Stimulated activated CD8-positive, alpha-beta memory T cell treated with anti-CD3 and anti-CD28 coated beads, Interleukin-2, amount 100 ng/mL, for 48 hours (primary cell): ENCODE measurements at places on chromosomes 7 and 10.

DNA sequence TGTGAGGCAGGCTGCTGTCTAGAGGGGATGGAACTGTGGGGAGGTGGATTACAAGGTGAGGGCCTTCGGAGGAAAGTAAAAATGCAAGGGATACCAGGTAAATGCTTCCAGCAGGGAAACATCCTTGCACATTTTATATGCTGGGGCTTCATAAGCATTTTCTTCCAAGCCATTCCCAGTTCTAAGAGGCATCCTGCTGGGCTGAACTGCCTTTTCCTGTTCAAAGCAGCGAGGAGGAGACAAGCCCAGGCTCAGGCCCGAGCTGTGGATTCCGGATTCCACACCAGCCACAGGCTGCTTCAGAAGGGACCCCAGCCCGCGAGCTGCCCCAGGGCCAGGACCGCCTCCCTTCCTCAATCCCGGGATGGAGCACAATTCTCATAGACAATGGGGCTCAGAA is 249.7 kb downstream of the TNS3 start:
- DNase-seq = no peak

- no peak for DNase-seq
These were observed 107.9 kb downstream of the CYTH3 start for GRCh38 chr7:6164491-6164890.

DNA sequence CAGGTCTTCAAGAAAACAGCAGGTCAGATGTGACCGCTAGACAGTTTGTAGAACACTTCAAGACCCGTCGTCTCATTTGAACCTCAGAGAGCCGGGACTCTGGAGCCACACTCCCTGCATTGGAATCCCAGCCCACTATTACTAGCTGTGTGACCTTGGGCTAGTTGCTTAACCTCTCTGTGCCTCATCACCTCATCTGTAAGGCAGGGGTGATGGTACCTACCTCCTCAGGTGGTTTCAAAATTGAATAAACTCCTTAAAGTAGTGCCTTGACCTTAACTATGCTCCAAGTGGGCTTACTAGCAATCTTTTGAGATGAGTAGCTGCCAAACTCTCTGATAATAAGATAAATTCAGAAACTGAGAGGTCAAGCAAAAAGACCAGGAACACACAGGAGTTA is 43.8 kb downstream of the OGDH start:
- DNase-seq = no peak

GRCh38 chr7:5139998-5140397 is 50.0 kb upstream of the WIPI2 start:
- no peak for DNase-seq

- no peak for DNase-seq
These were observed 41.3 kb upstream of the CALN1 start for GRCh38 chr7:72453471-72453870.

DNA sequence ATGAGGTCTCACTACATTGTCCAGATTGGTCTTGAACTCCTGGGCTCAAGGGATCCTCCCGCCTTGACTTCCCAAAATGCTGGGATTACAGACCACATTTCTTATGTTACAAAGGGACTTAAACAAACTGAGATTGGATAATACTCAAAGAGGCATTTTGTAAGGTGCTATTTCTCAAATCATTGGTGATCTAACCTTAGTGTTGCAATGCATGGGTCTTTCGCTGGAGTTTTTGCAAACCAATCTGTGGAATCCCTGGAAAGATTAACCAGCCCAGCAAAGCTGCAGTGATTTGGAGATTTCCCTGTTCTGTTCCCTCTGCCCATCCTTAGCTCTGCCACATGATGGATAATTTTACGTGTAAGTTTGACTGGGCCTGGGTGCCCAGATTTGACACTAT is 20.4 kb upstream of the ECHDC3 start:
- DNase-seq = no peak

DNA sequence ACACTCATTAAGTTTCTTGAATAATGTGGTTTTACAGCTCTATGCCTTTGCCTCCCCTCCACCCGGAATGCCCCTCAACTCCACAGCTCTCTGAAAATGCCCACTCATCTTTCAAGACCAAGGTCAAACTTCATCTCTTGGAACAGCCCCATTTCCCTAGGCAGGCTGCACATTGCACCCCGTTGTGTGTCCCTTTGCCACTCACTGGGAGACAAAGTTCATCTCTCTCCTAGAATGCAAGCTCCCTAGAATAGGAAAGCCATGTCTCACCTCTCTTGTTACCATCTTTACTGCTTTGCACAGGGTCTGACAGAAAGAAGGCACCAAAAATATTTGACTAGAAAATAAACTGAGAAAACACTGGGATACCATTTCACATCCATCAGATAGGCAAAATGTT is 33.3 kb downstream of the UBE2H start:
- no peak for DNase-seq

DNA sequence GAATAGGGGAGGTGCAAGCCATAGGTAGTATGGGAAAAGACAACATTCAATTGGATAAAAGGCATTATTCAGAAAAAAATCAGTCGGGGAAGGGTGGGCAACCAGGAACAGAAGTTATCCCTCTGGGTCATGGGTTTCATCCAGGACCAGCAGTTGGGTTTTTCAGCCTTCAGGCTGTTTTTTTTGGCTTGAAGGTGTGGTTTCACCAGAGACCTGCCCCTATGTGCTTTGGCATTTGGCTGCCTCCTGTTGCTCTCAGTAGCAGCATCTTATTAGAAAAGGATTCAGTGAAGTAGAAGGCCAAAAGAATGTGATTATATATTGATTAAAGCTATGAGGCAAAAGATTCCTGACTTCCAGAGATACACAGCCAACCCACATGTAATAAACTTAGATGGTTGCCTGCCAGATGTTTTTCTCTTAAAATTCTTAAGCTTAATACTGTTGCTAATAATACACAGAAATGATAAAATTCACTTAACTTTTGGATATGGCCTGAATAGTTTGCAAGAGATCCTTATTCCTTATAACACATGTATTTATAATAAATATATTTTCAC is 251.7 kb upstream of the CSTF2T start:
- DNase-seq = no peak

GRCh38 chr10:91328320-91328984 is 81.7 kb upstream of the HECTD2 start:
- DNase-seq = no peak

- DNase-seq = no peak
These were observed 6.5 kb upstream of the ZNF777 start for GRCh38 chr7:149467321-149467859.

DNA sequence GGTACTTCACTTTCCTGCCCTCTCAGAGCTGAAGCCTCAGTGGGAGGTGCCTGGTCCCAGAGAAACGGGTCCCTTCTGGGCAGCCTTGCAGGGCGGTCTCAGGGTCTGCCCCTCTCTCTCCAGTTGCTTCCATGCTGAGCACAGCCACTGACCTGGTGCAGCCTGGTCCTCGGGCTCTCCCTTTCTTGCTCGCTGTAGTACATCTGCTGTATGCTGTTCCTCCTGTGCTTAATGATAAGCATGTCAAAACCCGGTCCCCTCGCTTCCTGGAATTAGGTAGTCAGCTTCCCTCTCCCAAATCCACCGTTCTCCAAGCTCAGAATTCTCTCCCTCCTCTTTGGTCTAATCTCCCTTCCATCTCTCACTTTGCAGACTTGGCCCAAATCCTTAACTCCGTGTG is 11.0 kb upstream of the HPS1 start:
- DNase-seq = no peak

- DNase-seq = no peak
These were observed 133.7 kb downstream of the TFPI2 start for GRCh38 chr7:93756890-93757289.

- DNase-seq = no peak
These were observed 6.4 kb downstream of the AGBL3 start for GRCh38 chr7:134992626-134993179.

DNA sequence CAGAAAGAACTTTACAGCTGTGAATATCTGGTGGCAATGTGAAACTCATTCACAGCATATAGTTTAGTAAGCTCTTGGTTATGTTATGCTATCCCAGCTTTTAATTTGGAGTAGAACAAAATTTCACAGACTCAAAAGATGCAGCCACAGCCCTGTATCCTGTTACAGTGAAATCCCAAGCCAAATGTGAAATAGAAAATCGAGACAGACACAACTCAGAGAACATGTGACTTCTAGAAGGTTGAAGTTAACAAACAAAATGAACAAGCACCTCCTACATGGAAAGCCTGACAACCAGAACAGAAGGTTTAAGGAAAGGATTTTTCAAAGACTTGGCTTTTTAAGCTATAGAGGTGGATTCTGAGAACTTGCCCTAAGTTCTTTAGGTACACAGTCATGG is 39.6 kb downstream of the JAZF1 start:
- DNase-seq = no peak

DNA sequence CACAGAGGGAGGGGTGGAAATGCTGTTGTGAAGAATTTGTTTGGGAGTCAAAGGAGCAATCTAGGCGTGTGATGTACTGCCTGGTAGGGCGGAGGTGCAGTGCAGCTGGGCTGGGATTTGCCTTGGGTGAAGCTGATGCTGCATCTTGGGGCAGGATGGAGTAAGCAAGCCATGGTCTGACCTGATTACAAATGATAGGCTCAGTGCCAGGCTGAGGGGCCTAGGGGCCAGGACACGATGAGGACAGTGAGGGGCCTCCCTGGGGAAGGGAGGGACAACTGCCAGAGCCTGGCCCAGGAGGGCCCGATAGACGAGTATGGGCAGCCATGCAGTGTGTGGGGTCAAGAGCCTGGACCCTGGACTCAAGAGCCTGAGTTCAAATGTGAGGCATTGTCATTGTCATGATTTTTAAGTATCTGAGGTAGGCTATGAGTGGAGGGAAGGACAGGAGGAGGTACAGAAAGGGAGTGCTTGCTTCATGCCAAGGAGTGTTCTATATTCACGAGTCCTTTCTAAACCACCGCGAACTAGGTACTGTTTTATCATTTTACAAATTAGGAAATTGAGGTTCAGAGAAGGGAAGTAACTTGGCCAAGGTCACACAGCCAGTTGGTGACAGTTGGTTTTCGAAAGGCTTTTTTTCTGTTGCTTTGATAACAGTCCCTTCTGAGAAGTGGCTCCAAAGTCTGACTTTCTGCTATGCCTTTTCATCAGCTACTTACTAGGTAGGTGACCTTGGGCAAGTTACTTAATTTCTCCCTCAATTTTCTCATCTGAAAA is 29.7 kb downstream of the HIF1AN start:
- no peak for DNase-seq

- no peak for DNase-seq
These were observed 166.4 kb downstream of the PPP1R17 start for GRCh38 chr7:31853380-31853779.

- DNase-seq = no peak
These were observed 31.0 kb upstream of the ELFN1 start for GRCh38 chr7:1639071-1639470.

DNA sequence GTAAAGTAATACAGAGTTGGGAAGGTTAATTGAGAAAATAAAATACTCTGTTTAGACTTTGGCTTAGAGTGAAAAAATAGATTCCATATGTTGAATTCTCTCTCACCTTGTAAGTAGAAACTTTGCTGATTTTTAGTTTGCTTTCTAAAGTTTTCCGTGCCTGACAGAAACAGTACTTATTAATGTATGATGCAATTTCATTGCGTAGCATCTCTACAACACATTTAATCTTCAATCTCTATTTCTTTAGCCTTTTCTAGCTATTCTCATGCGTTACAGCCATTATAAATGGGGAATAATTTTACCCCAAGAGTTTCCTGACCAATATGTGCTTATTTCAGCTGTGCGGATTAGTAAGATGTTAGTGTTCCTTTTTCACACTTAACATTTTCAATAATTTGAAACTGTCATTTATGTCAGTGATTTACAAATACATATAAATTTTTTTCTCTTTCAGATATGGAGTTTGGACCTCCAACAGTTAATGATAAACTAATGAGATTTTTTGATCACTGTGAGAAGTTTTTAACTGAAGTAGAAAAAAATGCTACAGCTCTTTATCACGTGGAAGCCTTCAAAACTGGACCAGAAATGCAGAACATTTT is 3.3 kb downstream of the MINPP1 start:
- no peak for DNase-seq

GRCh38 chr7:94741179-94741578 is 85.2 kb upstream of the SGCE start:
- DNase-seq = no peak

DNA sequence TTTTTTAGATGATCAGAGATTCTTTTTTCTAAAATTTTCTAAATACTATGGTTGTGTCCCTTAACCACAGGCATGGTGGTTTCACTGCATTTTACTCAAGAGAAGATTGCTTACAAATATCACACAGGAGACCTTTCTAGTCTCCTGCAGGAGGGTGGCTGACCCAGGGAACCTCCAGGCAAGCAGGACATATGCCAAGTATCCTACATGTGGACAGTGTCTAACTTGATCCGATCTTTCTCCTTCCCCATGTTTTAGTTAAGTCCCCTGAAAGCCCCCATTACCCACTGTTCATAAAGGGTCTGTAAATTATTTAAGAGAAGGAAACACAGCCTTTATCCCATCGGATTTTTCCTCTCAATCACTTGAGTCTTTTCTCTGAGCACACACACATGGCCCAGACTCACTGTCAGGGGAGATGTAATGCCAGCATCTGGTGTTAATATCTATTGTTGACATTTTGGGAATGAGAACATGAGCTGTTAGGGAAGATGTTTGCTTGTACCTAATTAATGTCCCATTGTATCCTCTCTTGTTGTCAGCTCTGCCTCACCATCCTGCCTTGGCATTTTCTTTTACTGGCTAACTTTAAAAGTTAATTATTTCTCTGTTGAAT is 755.2 kb downstream of the AUTS2 start:
- DNase-seq = no peak

DNA sequence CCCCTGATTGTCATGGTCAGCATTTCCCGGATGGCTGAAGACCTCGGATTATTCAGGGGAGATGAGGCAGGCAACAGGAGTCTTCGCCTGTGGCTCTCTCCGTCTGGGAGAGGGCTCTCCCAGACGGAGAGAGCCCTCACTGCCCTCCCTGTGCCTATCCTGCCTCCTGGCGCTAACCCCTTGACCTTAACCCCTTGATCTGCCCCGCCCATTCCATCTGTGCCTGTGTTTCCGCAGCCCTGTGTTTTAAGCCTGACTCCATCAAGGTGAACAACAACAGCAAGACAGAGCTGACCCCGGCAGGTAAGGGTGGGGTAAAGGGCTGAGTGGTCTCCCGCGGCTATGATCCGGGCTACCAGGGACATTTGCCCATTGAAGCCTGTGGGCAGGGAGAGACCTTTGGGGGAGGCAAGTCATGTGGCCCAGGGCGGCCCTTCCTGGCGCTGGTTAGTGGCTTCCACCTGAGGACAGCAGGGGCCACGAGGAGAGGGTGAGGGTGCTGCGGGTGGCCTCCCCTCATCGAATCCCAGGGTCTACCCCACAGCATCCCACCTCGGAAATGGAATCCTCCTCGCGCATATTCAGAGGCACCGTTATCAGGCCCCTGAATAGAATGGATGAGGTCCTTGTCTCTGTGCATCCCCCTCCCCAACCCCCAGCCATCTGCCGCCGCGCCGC is 4.2 kb upstream of the MUC12 start:
- DNase-seq = no peak

GRCh38 chr10:3222626-3223025 is 50.0 kb upstream of the PITRM1 start:
- DNase-seq = no peak
